ENCODE measurements at places on chromosomes 13 and 19.
A peak's percentile ranks its signal among the peaks of the same experiment; 100 is the strongest.

GRCh38 chr19:16266586-16266942, 58.1 kb upstream of the KLF2 start:
- DNase-seq = no peak

DNA sequence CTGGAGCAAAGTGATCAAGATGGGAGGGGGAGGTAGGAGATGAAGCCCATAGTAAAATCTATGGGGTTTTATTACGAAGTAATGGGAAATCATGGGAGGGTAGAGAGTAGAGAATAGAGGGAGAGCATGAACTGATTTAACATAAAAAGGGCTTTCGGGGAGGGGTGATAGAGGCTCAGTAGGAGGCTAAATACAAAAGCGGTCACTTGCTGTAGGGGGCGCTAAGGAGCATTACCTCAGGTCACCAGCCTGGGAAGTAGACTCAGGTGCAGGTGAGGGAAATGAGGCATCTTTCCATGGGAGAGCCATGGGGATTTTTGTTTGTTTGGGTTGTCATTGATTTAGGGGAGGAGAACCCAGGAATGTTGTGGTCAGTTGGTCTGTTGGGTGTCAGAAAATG, 14.1 kb downstream of the KRTDAP start:
- DNase-seq = no peak

DNA sequence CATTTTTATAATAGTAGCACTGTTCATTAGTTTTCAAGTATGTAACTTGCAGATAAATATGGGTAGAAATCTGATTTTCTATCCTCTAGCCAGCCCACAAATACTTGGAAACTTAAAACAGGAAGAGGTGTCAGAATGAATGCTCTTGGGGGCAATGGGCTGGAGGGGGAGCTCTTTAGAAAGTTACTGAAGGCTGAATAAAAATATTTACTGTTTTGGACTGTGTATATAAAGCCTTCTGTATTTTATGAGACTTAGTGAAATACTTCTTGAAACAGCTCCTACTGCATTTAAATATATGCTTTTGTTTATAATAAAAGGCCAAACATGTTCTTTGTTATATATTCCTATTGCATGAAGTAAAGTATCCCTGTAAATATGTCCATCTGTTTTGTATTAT, 138.8 kb downstream of the RGCC start:
- DNase-seq = no peak

GRCh38 chr19:4732680-4733114, 9.1 kb upstream of the DPP9 start:
- peak; percentile 67 for DNase-seq

- DNase-seq = no peak
These were observed 148.8 kb upstream of the NBEA start for GRCh38 chr13:34793301-34793700.

DNA sequence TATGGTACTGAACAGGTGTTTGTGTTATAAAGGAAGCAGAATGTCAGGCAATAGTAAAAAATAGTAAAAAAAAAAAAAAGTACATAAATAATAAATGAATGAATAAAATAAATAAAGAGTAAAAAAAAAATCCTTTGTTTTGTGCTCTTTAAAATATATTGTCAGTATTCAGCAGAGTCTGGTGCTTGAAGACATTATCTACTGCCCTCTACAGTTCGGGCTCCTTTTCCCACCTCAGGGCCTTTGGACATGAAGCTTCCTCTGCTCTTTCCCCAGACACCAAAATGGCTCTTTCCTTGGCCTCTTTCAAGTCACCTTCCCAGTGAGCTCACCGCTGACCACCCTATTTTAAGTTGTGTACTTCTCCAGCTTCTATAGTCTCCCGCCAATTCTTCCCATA, 137.5 kb downstream of the TNFRSF19 start:
- DNase-seq = peak; percentile 56

GRCh38 chr13:99916366-99917103, 55.0 kb downstream of the ZIC5 start:
- DNase-seq = peak; percentile 59

DNA sequence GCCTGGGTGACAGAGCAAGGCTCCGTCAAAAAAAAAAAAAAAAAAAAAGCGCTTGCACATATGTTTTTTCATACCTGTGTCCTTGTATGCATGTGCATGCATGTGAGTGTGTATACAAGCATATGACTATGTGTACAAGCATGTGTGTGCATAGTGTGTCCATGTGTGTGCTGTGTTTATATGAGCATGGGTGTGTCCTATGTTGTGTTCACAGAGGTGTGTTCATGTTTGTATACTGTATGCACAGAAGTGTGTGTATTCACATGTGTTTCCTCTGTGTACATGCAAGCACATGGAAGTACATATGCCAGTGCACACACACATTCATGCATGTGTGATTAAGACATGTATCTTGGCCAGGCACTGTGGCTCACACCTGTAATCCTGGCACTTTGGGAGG, 17.1 kb downstream of the MYO9B start:
- no peak for DNase-seq

GRCh38 chr19:14514215-14514863, 3.9 kb downstream of the DNAJB1 start:
- no peak for DNase-seq
